Activated T-cell treated with anti-CD3 and anti-CD28 coated beads for 1 hour (primary cell): ENCODE measurements at places on chromosomes 3 and 15.

DNA sequence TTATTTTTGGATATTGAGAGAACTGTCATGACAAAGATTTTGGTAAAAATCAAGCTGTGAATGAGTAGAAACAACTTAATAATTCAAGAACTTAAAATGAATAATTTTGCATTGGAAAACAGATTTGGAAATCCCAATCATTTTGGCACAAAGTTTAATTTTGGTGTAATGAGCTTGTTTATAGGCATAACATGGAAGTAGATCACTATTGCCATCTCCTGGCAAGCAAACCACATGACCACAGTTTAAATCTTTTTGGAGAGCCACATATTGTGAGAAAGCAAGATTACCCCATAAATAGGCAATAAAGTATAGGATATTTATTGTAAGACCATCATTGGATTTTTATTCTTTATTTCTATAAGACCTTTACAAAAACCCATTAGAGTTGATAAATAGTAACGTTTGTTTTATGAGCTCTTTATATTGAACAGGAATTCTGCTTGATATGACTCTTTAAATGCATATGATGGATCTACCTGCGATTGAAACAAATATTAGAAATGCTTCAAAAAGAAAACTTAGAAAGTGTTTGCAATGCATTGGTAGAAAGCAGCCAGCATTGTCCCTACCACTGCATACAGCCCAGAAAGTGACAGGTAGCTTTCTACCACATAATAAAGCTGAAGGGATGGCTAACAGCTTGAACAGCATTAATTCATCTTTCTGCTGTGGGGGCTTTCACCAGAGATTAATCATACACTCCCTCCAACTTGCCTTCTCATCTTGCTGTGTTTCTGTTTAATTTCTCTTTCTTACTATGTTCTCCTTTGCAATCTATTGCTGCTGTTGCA lies 766.8 kb downstream of the TBL1XR1 start:
- no peak for DNase-seq

GRCh38 chr3:111609700-111610099 lies 14.6 kb upstream of the ZBED2 start:
- DNase-seq = no peak

DNA sequence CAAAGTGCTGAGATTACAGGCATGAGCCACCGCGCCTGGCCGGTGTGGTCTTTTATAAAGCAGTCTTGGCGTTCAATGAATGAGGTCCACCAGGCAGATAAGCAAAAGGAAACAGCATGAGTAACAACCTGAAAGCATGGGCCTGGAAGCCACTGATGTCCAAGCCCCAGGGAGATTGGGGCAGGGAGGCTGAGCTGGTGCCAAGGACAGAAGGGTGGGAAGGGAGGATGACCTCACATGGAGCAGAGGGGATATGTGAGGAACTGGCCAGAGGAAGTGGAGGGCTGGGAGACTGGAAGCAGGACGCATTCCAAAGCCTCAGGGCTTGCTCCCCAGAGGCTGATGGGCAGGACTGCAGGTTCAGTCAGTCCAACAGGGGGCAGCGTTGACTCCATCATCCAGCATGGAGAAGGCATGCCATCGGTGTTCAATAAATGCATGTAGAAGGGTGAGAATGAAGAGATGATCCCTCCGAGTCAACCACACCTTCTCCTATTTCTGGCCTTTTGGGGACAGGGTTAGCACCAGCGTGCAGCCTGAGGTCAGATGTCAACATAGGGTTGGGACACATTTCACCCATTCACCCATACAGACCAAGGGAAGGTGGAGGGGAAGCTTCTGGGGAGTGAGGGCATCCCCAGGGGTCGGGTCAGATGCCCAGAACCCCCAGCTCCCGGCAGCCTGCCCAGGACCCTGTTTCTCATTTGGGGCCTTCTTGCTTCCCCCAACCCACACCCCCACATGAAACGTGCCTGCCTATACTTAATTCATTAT lies 14.8 kb downstream of the MYL3 start:
- no peak for DNase-seq

DNA sequence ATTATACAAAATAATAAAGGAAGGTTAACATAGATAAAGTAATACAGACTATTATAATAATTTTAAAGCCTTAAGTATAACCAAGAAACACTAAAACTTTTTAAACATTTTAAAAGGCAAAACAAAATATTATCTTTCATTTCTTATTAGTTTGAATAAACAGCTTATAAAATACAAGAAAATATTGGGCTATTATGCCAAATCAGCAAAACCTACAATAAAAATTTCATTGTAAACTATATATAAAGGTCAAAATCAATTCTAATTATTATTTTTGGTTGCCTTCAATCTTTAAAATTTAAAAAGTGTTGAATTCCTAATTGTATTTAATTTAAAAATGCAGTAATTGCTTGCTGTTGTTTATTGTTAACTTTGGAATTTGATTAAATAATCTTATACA lies 430.0 kb downstream of the ROBO1 start:
- DNase-seq = no peak

- DNase-seq = no peak
Observed at GRCh38 chr3:142418926-142419592, 28.8 kb downstream of the XRN1 start.

DNA sequence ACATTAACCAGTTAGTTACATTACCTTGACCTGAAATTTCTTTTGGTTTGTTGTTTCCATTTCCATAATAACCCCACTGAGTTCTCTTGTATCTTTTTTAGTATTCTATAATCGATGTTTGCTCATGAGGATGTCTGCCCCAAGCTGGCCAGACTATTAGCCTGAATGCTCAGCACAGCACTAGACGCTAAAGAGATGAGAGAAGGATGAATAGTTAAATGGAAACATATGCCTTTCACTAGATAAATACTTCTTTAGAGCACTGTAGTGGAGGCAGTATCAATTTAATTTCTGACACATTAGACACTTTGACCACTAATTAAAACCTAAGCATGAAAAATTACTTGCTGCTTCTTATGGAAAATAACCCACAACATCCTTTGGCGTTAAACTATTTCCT lies 654.9 kb upstream of the KCNMB2 start:
- no peak for DNase-seq

DNA sequence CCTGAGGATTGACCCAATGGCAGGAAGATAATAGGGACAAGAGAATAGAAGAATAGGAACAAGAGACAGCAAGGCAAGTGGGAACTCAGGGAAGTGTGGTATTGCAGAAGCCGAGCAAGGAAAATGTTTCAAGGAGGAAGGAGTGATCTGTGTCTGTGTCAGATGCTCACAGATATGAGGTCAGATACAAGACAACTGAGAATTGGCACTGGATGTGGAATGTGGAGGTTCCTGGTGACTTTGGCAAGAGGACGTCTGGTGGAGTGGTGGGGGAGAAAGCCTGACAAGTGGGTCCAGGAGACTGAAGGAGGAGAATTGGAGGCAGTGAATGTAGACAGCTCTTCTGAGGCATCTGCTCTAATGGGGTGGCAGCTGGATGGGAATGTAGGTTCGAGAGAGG lies 24.1 kb downstream of the GYG1 start:
- no peak for DNase-seq

DNA sequence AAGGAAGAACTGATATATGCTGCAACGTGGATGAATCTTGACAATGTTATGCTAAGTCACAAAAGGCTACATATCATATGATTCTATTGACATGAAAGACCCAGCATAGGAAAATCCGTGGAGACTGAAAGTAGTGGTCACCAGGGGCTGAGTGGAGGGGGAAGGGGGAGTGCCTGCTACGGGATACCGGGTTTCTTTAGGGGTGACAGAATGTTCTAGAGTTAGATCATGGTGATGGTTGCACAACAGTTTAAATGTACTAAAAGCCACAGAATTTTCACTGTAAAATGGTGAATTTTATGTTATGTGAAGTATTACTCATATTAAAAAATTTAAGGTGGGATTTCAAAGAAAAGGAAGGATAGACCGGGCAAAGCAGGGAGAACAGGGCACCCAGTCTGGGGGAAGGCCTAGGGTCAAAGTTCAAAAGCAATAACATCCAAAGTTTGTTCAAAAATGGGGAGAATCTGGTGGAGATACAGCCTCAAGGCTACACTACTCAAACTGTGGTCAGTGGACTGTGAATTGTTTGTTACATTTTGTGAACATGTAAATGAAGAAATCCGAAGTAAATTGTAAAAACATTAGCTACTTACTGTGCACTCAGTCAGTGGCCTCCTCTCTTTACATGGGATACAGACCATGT lies 74.2 kb upstream of the FNDC3B start:
- no peak for DNase-seq

- DNase-seq = no peak
Observed at GRCh38 chr3:49609815-49610214, 55.5 kb downstream of the BSN start.

GRCh38 chr3:187544326-187544725 lies 125.9 kb downstream of the SST start:
- no peak for DNase-seq

- DNase-seq = no peak
Observed at GRCh38 chr3:178086144-178086825, 450.0 kb upstream of the KCNMB2 start.

- DNase-seq = no peak
Observed at GRCh38 chr3:171419457-171419856, 40.7 kb downstream of the TNIK start.

DNA sequence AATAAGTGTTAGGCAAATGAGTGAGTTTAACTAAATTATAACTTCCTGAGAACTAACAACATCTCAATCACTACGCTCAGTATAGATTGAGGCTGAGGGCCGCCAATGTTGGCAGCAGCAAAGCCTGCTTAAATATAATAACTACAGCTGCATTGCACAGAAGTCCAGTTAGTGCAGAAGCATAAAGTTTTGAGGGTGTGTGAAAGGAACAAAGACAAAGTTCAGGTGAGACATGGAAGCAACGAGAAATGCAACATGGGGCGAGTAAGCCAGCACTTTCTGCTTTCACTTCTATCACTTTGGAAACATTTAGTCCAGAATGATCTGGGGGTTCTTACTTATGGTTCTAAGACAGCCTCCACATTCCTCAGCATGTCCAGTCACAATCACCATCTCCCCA lies 1052.3 kb upstream of the CFAP20DC start:
- DNase-seq = no peak

- no peak for DNase-seq
Observed at GRCh38 chr15:41396111-41396510, 6.2 kb downstream of the NDUFAF1 start.

DNA sequence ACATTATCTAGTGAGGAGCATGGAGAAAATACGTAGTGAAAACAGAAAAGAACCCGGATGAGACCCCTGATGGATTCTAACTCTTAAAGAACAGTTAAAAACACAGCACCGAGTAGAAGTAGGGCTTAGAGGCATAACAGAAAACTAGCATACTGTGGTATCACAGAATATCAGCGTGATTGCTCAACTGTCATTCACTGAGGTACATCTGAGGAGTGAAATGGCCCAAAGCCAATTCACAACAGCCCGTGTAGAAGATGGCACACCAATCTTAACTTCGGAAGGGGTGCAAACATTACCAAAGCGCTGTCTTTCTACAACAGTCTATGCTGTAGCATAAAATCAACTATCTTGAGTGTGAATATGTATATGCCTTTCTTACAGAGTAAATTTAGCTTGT lies 1.8 kb downstream of the CLASP2 start:
- DNase-seq = no peak

DNA sequence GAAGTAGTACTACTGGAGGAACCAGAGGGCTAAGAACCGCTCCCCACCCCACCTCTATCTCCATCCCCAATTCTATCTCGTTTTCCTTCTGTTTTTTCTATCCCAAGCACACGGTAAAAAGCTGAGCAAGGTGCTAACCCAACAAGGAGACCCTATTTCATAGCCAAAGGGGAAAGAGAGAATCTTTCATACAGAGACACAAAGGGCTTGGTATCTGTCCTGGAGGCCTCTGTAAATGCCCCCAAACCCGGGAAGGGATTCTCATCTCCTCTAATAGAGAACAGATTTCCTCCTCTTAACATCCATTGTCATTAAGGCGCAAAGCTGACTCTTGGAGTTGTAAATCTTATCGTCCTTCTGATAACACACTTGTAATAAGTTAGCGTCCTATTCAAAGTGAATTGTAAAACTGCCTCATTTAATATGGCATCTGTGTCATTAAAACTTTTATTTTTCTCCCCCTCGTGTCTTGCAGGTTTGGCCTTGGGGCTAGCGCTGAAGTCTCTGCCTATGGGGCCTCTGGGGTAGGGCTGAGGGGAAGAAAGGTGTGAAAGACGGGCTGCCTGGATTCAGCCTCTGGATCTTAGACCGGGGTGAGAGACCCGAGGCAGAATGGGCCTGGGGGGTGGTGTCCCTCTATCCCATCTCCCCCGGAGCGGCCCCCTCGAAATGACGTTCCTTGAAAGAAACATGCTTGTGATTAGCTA lies 12.1 kb downstream of the NR2F2 start:
- no peak for DNase-seq

DNA sequence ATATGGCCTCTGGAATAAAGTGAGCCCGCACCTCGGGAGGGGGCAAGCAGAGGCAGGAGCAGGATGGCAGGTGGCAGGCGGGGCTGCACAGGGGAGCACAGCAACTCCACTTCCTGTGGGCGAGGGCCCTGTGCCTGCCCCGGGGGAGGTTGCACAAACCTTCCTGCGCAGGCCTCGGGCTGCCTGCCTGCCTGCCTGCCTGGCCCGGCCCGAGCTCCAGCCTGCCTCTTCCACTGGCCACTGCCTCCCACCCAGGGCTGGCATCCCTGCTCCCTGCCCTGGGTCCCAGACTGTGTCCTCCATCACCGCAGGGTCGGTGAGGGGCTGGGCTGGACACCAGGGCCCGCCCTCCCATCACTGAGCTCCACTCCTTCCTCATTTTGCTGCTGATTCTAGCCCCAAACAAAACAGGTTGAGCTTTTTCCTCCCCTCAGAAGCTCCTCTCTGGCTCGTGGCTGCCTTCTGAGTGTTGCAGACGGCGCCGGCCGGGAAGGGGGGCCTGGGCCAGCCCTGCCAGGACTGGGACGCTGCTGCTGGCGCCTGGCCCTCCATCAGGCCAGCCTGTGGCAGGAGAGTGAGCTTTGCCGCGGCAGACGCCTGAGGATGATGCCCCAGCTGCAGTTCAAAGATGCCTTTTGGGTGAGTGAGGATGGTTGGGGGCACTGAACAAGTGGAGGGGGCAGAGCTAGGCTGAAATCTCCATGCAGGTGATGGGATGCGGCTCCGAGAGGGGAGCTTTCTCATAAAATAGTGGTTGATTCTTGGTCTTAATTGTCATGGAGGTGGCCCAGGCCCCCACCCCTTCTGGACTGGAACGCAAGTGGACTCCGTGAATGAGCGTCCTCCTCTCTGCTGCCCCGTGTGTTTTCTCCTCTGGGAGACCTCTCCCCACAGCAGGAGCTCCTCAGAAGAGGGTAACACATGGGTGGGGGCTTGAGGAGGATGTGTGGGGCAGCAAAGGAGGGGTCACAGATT lies at the start of gene PSTPIP1:
PSTPIP1 (plus strand) TSS at position 156 of the 975 bp plus-strand sequence; CDS start at position 604, 448 bp downstream.
- DNase-seq = peak; percentile 50

- no peak for DNase-seq
Observed at GRCh38 chr3:90095811-90096210, 988.4 kb downstream of the EPHA3 start.
